Left lobe of liver (tissue), 2 donors: ENCODE measurements at places on chromosomes 7 and 10. TPM values are rescaled to one million over a fixed set of nuclear protein-coding genes. Genes with fewer than 3 reads are reported as not detected.

The OPN4 gene
- total RNA-seq: not detected

The PDE6C gene
- not detected for total RNA-seq

The CNPY4 gene
- 2.4 TPM for total RNA-seq

The TRIM50 gene
- not detected for total RNA-seq

The PLEKHS1 gene
- not detected for total RNA-seq

The RARRES2 gene
- 852 TPM for total RNA-seq

The MBL2 gene
- 108 TPM for total RNA-seq

The PAOX gene
- 18.0 TPM for total RNA-seq

The PAPOLB gene
- total RNA-seq: not detected

The MKI67 gene
- 0.70 TPM for total RNA-seq

The TUBAL3 gene
- not detected for total RNA-seq

The NPM3 gene
- 7.2 TPM for total RNA-seq

The GJC3 gene
- total RNA-seq: 0.86 TPM

The ZNF488 gene
- 0.08 TPM for total RNA-seq

The SYCE1 gene
- total RNA-seq: 2.4 TPM

The VWC2 gene
- total RNA-seq: not detected

The WDFY4 gene
- total RNA-seq: 1.3 TPM
